ENCODE measurements at places on chromosomes 1 and 21. TPM values are rescaled to one million over a fixed set of nuclear protein-coding genes. Genes with fewer than 3 reads are reported as not detected.
A peak's percentile ranks its signal among the peaks of the same experiment; 100 is the strongest.

The OR10Z1 gene
- under 0.01 TPM for total RNA-seq

The CTSK gene
- total RNA-seq, result 8.4 TPM

The PDE4DIP gene
- 13.6 TPM for total RNA-seq

The DNM3 gene
- 2.2 TPM for total RNA-seq

The LACTBL1 gene
- total RNA-seq, result not detected

The PRAMEF18 gene
- not detected for total RNA-seq

The FCRL1 gene
- 0.61 TPM for total RNA-seq

The OLFML3 gene
- total RNA-seq, result 16.3 TPM

The FCRL6 gene
- total RNA-seq, result 0.33 TPM

The RNU1-4 gene
- 17,380 TPM for total RNA-seq

The SPRR2D gene
- 0.19 TPM for total RNA-seq

The CFH gene
- 12.6 TPM for total RNA-seq

GRCh38 chr1:199913318-199913717, 114.2 kb upstream of the NR5A2 start:
- DNase-seq, result no peak
- H3K4me3 ChIP-seq, result no peak overlapping the region
- no peaks in the 10 kb centered on the region for H3K36me3 ChIP-seq

GRCh38 chr21:31500071-31500470, 156.0 kb upstream of the TIAM1 start:
- no peak overlapping the region for H3K27ac ChIP-seq
- DNase-seq, result no peak
- H3K4me1 ChIP-seq, result peaks cover 9% of the 10 kb centered on the region

DNA sequence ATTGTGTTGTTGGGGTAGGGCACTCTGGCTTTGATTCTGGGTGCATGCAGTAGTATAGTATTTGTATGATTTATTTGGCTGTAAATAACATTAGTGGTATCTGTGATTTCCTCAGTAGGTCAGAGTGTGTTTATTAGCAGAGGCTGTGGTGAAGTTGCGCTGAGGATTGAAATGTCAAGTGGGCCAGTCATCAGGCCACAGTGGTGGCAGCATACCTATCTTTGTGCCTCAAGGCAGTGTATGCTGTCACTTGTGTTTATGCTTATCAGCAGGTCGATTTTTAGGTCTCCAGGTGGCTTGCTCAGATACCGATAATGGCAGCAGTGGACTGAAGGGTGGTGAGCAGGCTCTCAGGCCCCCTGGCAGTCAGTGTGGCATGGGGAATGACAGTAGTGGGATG, 11.3 kb downstream of the LY9 start:
- no peaks in the 10 kb centered on the region for H3K4me1 ChIP-seq
- H3K27me3 ChIP-seq, result no peaks in the 10 kb centered on the region
- H3K4me3 ChIP-seq, result no peak overlapping the region
- DNase-seq, result no peak

- no peaks in the 10 kb centered on the region for H3K27me3 ChIP-seq
- peaks cover 6% of the 10 kb centered on the region for H3K4me1 ChIP-seq
- DNase-seq, result no peak
- no peaks in the 10 kb centered on the region for H3K36me3 ChIP-seq
- no peak overlapping the region for H3K27ac ChIP-seq
- H3K4me3 ChIP-seq, result no peak overlapping the region
These were observed 6.7 kb upstream of the WASF2 start for GRCh38 chr1:27496604-27497155.

GRCh38 chr1:52814465-52814864, 28.1 kb upstream of the ZYG11A start:
- H3K27ac ChIP-seq, result no peak overlapping the region
- no peaks in the 10 kb centered on the region for H3K27me3 ChIP-seq
- peaks cover 26% of the 10 kb centered on the region for H3K36me3 ChIP-seq
- no peaks in the 10 kb centered on the region for H3K4me1 ChIP-seq
- H3K4me3 ChIP-seq, result no peak overlapping the region
- DNase-seq, result no peak

GRCh38 chr1:240478536-240478935, 133.4 kb downstream of the GREM2 start:
- no peaks in the 10 kb centered on the region for H3K27me3 ChIP-seq
- H3K4me3 ChIP-seq, result no peak overlapping the region
- H3K27ac ChIP-seq, result no peak overlapping the region
- H3K36me3 ChIP-seq, result no peaks in the 10 kb centered on the region
- no peak for DNase-seq
- no peaks in the 10 kb centered on the region for H3K4me1 ChIP-seq

DNA sequence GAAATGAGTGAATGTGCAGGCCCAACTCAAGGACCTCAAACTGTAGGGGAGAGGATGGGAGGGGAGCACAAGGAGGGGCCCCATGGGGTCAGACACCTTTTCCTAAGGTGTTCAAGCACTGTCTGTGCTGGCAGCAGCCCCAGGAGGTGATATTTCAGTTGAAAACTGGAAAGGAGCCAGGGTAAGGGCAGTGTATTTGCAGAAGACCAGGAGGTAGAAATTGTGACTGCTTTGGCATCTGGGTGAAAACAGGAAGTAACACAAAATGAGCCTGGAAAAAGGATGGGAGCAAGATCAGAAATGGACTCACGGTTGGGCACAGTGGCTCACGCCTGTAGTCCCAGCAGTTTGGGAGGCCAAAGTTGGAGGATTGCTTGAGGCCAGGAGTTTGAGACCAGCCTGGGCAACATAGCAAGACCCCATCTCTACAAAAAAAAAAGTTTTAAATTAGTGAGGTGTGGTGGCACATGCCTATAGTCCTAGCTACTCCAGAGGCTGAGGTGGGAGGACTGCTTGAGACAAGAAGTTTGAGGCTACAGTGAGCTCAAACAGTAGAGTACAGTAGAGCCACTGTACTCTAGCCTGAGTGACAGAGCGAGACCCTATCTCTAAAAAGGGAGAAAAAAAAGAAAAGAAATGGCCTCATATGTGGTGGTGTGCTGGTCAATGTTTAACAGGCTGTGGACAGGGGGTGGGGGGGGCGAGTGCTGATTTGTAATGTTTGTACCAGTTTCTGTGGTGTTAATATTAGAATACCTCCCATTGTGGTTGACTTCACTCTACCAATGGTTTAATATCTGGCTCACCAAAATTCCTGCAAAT, 76.2 kb upstream of the ANGPTL1 start:
- no peak overlapping the region for H3K4me3 ChIP-seq
- no peak overlapping the region for H3K27ac ChIP-seq
- H3K36me3 ChIP-seq, result no peaks in the 10 kb centered on the region
- H3K27me3 ChIP-seq, result no peaks in the 10 kb centered on the region

- no peaks in the 10 kb centered on the region for H3K36me3 ChIP-seq
- no peaks in the 10 kb centered on the region for H3K27me3 ChIP-seq
- no peaks in the 10 kb centered on the region for H3K4me1 ChIP-seq
- DNase-seq, result no peak
- H3K27ac ChIP-seq, result no peak overlapping the region
These were observed 596.3 kb downstream of the LTN1 start for GRCh38 chr21:28396421-28396820.

DNA sequence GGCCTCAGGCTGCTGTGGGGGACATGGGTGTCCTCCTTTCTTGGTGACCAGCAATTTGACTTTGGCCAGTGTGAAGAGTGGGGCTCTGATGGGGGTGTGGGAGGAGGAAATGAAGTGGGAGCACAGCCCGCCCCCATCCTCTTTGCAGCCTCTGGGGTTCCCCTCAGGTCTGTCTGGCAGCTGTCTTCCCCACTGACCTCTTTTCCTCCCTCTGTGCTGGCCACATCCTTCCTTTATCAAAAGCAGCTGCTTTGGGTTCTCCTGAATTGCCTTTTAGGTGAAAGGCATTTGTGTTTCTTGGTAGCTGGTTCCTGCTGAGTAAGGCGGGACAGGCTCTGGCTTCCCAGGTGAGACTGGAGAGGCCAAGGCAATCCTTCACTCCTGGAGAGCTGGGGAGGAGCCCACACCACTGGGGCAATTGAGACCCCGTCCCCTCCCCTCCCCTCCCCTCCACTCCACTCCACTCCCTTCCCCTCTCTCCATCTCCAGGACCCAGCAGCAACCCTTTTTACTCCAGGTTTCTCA, 24.9 kb downstream of the PCAT6 start:
- H3K4me1 ChIP-seq, result peaks cover 32% of the 10 kb centered on the region
- H3K36me3 ChIP-seq, result no peaks in the 10 kb centered on the region
- no peaks in the 10 kb centered on the region for H3K27me3 ChIP-seq
- DNase-seq, result no peak

DNA sequence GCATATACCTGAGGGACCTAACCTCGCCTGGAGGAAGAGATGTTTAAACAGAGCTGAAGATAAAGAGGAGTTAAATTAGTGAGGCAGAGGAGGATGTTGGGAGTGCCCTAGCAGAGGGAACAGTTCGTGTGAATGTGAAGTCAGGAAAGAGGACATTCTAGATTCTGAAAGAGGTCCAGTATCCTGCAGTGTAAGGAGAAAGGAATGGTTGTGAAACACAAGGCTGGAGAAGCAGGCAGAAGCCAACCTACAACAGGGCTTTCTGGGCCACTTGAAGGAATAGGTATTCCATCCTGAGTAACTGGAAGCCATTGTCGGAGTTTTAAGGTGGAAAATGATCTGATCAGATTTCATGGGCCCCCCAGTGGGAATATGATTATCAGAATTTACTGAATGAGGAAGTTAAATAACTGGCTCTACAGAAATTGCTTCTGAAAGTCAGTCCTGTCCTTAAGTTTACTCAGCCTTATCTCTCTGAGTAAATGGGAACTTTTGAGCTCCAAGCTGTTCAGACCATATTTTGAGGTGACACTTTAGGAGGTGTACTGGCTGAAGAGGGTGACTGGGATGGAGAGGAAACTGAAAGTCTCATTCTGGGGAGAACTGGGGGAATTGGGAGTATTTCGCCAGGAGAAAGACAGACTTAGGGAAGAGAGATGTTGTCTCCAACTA, 24.4 kb upstream of the FAAH start:
- H3K27me3 ChIP-seq, result no peaks in the 10 kb centered on the region
- H3K4me3 ChIP-seq, result no peak overlapping the region
- H3K4me1 ChIP-seq, result no peaks in the 10 kb centered on the region

DNA sequence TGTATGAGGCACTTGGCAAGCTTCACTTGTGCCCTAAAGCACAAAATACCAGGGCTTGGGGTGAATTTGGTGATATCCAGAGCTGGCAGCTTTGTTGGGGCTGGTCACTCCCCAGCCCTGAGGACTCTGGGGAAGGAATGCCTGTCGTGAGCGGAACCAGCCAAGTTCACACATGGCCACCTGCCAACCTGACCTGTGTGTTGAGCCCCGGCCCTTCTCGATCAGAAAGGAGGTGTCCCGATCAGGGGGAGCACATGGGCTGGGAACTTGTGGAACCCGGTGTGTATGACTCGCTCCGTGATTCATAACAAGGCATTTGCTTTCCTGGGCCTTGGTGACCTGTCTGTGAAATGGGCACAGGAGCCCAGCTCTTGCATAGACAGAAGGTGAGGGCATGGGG, 43.1 kb downstream of the AGPAT3 start:
- no peak overlapping the region for H3K27ac ChIP-seq
- H3K4me1 ChIP-seq, result no peaks in the 10 kb centered on the region
- no peaks in the 10 kb centered on the region for H3K27me3 ChIP-seq
- peaks cover 10% of the 10 kb centered on the region for H3K36me3 ChIP-seq

DNA sequence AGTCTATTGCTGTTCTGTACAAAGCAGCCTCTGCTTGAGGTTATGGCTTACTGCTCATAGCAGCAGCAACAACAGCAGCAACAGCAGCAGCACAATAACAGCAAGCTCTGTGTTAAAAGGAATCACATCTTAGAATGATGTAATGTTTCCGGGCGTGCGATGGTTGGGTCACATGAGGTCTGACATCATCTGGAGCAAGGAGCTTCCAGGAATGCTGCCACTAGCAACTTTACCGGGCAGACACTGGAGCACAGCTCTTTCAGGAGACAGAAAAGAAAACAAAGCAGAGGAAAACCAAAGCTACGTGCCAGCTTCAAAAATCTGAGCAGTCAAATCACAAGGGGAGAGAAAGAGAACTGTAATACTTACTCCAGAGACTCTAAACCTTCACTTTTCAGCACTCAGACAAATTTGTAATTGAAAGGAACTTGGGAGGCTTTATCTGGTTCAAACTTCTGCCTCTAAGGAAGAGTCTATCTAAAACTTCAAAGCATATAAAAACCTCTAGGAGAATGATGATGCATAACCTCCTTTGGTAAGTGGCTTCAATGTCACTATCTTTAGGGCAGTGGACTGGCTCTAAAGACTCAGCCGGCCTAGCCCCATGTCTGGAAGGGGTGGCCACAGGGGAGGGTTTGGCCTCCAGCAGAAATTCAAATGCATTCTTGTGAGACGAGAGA, 28.3 kb upstream of the RAB3GAP2 start:
- H3K27ac ChIP-seq, result peak overlapping the region; percentile 31
- no peak for DNase-seq
- H3K4me1 ChIP-seq, result no peaks in the 10 kb centered on the region
- H3K27me3 ChIP-seq, result no peaks in the 10 kb centered on the region
- H3K36me3 ChIP-seq, result no peaks in the 10 kb centered on the region
- no peak overlapping the region for H3K4me3 ChIP-seq

- H3K27me3 ChIP-seq, result no peaks in the 10 kb centered on the region
- no peak overlapping the region for H3K4me3 ChIP-seq
- H3K4me1 ChIP-seq, result peaks cover 7% of the 10 kb centered on the region
- H3K36me3 ChIP-seq, result no peaks in the 10 kb centered on the region
- H3K27ac ChIP-seq, result no peak overlapping the region
These were observed 32.3 kb downstream of the SLC9A1 start for GRCh38 chr1:27122652-27123051.

GRCh38 chr1:12196641-12197482, 30.1 kb downstream of the TNFRSF1B start:
- no peaks in the 10 kb centered on the region for H3K27me3 ChIP-seq
- no peaks in the 10 kb centered on the region for H3K36me3 ChIP-seq
- peaks cover 8% of the 10 kb centered on the region for H3K4me1 ChIP-seq
- H3K4me3 ChIP-seq, result no peak overlapping the region
- no peak overlapping the region for H3K27ac ChIP-seq

DNA sequence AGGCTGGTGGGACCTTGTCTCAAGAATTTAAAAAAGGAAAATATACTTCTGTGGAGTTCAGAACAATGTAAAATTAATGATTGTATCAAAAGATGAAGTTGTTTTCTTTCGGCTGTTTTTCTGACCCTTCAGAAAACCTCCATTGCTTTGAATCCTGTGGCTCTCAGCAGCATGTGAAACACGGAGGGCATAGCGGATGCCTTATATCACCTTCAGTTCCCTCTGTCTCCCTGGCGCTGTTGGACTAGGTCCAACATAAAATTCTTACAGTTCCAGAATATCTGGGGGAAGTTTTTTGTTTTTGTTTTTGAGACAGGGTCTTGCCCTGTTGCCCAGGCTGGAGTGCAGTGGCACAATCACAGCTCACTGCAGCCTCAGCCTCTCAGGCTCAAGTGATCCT, 7.4 kb downstream of the ZBTB8A start:
- H3K27me3 ChIP-seq, result no peaks in the 10 kb centered on the region
- H3K4me3 ChIP-seq, result no peak overlapping the region

DNA sequence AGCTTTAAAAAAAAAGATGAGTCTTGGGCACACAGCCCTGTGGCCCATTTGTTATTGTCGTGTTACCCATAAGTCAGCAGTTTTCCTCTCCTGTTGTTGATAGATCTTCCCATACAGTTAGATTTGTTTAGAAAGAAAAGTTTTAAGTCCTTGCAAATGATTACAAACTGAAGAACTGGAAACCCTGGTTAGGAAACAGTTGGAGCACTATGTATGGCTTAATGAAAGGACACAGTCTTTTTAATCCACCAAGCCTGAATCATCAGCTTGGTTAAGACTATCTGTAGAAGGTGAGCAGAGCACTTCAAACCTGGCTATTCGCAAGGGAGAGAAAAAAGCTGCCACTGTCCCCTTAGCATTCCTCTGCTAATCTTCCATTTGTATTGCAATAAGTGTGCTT, 241.0 kb downstream of the DISC1 start:
- H3K4me3 ChIP-seq, result no peak overlapping the region
- no peaks in the 10 kb centered on the region for H3K36me3 ChIP-seq
- no peak for DNase-seq
- H3K27me3 ChIP-seq, result no peaks in the 10 kb centered on the region
- H3K27ac ChIP-seq, result no peak overlapping the region

Data from thymus (tissue), 14 donors.